ENCODE measurements at places on chromosomes 2 and 18. TPM values are rescaled to one million over a fixed set of nuclear protein-coding genes. Genes with fewer than 3 reads are reported as not detected.

DOK6 gene
- polyA plus RNA-seq, result 0.06 TPM

ARHGEF33 gene
- polyA plus RNA-seq, result not detected

RAB27B gene
- polyA plus RNA-seq, result 0.77 TPM

HOXD1 gene
- polyA plus RNA-seq, result not detected

DUSP2 gene
- 25.6 TPM for polyA plus RNA-seq

OLA1 gene
- 55.8 TPM for polyA plus RNA-seq

DNA sequence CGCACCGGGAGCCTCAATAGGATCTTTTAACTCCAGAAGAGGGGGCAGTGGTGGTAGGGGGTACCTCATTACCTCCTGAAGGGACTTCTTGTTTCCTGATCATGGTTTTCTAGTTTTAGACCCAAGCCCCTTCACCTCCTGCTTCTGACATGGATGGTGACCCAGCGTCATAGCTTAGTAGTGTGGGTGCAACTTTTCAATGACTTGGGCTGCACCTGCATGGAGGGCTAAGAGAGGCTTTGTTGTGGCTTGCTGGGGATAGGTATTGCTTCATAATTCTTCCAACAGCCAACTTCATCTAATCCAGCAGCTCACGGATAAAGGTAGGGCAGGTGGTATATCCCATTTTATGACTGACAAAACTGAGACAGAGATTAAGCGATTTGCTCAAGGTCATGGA, 3.0 kb downstream of the SLC1A4 start:
- H3K4me1 ChIP-seq, result peaks cover 8% of the 10 kb centered on the region
- no peaks in the 10 kb centered on the region for H3K27me3 ChIP-seq
- no peak overlapping the region for H3K4me3 ChIP-seq

DNA sequence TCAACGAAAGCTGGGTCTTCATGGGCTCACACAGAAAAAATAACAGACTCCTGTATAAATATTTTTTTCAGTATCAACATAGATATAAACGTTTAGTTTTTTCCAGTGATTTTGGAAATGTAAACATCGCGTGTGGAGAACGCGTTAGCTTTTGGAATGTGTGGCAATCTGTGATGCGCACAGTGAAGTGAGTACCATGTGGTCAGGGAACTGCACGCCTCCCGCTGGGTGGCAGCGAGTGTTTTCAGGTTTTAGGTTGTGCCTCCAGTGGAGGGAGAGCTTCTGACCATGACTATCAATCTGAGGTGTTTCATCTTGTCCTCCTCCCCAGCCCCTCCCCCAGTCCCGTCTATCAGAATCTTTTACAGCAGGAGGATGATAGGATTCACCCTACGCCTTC, 127.8 kb downstream of the ARHGAP28 start:
- no peaks in the 10 kb centered on the region for H3K4me1 ChIP-seq
- H3K27me3 ChIP-seq, result no peaks in the 10 kb centered on the region
- no peaks in the 10 kb centered on the region for H3K36me3 ChIP-seq
- no peak overlapping the region for H3K4me3 ChIP-seq
- H3K27ac ChIP-seq, result no peak overlapping the region
- no peak for DNase-seq

GRCh38 chr2:174210862-174211261, 37.5 kb downstream of the OLA1 start:
- no peak overlapping the region for H3K4me3 ChIP-seq
- H3K36me3 ChIP-seq, result no peaks in the 10 kb centered on the region
- no peaks in the 10 kb centered on the region for H3K27me3 ChIP-seq
- no peak overlapping the region for H3K27ac ChIP-seq

- no peak for DNase-seq
- H3K4me3 ChIP-seq, result no peak overlapping the region
- H3K36me3 ChIP-seq, result no peaks in the 10 kb centered on the region
- H3K4me1 ChIP-seq, result no peaks in the 10 kb centered on the region
- H3K27me3 ChIP-seq, result no peaks in the 10 kb centered on the region
- H3K27ac ChIP-seq, result no peak overlapping the region
Measured at GRCh38 chr18:8778386-8778785, 73.0 kb downstream of the MTCL1 start.

All from naive thymus-derived CD4-positive, alpha-beta T cell (primary cell).